ENCODE measurements at places on chromosomes 7 and 10.

DNA sequence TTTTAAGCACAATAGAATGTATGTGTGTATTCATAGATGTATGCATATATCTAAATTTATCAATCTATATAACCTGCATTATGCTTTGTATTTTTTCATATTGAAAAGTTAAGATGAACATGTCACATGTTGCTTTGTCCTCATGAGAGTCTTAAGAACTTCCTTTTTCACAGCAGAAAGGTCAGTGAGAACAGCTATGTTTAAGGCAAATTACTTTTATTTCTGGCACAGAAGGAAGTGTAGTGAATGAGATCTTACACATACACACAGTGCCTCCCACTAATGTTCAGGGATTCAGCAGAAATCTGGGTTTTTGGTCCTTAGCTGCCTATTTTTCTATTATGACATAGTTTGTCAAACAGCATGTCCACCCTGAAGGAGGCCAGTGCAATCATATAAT is 134.8 kb downstream of the TMEM26 start:
- DNase-seq = no peak

DNA sequence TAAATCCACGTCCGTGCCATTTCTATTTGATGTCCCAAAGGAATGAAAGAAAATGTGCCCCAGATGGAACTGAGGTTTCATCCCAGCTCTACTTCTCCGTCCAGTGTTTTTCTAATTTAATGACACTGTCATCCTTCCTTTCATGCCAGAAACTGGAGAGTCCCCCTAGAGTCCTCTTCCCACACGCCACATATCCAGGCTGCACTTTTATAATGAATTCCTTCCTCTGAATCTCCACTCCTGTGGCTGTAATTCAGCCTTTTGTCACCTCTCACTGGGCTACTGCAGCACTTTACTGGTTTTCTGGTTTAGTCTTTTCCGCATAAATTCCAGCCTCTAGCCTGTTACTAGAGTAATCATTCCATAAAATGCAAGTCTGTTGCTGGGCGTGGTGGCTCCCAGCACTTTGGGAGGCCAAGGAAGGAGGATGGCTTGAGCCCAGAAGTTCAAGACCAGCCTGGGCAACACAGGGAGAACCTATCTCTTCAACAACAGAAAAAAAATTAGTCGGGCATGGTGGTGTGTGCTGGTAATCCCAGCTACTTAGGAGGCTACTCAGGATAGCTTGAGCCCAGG is 142.6 kb upstream of the RHEB start:
- DNase-seq = no peak

DNA sequence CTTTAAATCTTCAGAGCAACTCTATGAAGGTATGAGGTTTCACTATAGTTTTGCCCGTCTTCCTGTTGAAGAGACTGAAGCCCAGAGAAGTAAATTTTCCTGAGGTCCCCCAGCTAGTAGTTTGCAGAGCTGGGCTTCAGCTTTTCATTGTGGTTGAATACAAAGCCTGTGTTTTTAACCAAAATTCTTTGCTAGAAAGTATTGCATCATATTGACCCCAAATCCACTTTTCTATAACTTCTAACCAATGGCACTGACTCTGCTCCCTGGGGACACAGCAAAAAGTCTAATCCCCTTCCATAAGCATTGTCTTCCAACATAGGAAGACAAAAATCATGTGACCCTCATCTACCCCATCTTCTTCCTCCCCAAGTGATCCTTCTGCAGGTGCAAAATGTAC is 93.0 kb downstream of the KCNMA1 start:
- no peak for DNase-seq

- DNase-seq = no peak
These were observed 131.1 kb downstream of the LRRC4 start for GRCh38 chr7:127900141-127900540.

- DNase-seq = no peak
These were observed 293.9 kb downstream of the BAMBI start for GRCh38 chr10:28971255-28971654.

- DNase-seq = no peak
These were observed 23.4 kb downstream of the ATOH7 start for GRCh38 chr10:68208424-68209042.

GRCh38 chr7:127514499-127514898 is 70.9 kb downstream of the GCC1 start:
- DNase-seq = no peak

DNA sequence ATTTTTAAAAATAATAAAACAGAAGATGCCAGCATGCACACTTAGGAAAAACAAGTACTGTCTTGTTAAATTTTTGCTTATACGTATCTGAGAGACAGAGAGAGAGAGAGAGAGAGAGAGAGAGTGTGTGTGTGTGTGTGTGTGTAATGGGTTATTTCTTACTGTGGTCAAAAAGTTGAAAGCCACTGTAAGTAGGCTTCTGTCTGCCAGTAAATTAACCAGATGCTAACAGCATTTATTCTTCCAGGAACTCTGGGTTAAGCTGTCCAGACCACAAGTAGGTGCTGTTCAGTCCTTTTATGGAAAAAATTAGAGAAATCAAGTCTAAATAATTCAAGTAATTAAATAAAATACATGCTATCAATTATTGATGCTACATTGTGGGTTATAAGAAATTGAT is 39.7 kb downstream of the RNF32 start:
- DNase-seq = no peak

DNA sequence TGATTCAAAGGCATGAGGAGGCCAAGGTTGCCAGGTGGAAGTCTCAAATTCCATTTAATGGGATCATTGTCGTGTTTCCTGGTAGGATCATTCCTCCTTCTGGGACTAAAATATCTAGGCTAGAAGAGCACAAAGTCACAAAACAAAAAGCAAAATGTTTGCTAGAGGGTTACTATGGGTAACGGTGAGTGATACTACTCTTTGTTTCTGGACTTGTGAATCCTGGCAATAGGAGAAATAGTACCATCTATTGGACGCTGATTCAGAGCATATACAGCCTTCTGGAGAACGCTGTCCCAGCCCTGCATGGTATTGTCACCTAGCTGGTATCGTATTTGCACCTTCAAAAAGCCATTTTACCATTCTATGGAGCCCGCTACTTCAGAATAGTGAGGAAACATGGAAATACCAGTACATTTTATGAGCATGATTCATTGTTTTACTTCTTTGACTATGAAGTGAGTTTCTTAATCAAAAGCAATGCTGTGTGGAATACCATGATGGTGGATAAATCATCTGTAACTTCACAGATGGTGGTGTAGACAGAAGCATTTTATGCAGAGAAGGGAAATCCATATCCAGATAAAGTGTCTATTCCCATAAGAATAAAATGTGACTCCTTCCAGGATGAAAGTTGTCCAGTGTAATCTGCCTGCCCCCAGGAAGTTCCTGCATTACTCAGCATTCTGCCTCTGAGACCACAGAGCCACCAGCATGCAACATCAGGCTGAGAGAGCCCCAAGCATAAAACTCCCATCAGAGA is 361.0 kb downstream of the ETV1 start:
- DNase-seq = no peak

All from stimulated activated CD8-positive, alpha-beta memory T cell treated with anti-CD3 and anti-CD28 coated beads, Interleukin-2, amount 100 ng/mL, for 48 hours (primary cell).